Central memory CD8-positive, alpha-beta T cell (primary cell): ENCODE measurements at places on chromosomes 5 and 9.

DNA sequence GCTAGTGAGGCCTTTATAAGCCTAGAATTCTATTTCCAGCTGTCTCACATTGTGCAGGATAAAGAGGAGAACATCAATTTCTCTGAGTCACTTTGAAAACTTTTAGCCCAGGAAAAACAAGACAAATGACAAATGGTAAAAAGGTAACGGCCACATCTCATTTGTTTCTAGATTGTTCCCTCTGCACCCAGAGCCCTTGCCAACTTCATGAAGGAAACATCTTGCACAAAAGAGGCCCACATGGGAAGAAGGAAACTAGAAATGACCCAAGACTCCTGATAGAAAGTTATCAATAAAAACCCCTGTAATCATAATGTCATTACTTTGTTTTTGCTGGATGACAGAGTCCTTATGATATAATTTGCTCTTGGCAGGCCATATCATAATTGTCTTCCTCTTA lies 5.3 kb downstream of the DPYSL3 start:
- peaks cover 24% of the 10 kb centered on the region for H3K27me3 ChIP-seq
- H3K4me3 ChIP-seq: no peak overlapping the region
- DNase-seq: no peak
- no peaks in the 10 kb centered on the region for H3K4me1 ChIP-seq

DNA sequence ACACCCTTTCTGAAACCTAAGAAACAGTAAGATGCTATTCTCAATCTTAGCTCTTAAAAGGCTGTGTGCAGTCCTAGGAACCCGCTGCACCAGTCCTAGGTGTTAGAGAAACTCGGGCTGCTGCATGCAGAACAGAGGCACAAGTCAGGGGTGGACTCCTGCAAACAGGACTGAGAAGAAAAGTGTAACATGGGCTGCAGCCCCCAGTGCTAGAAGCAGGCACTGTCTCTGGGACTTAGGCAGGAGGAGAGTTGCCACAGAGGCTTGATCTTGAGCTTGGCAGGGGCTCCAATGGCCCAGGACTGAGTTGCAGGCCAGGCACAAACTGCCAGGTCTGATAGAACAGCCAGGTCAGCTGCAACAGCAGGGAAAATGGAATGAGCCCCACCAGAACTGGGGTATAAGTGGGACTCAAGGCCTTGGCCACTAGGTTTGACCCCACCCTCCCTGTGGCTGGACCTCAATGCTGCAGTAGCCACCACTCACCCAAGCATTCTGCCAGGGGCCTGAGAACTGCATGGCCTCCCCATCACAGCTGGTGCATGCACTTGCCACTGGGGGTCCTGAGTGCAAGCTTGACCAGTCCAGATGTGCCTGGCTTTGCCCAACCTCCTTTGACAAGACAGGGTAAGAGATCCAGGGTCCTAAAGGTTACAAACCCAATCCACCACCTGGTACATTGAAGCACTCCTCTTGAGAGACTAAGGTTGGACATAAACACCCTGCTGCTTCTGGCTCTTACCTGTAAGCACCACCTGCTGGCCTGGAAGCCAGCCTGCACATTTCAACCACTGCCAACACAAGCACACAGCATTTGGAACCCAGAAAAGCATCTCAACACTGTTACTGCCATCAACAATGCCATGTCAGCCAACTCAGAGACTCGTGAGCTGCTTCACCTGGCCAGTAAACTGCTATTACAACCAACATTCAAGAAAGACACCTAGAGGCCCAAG lies 103.3 kb downstream of the FBXL17 start:
- H3K27me3 ChIP-seq: no peaks in the 10 kb centered on the region
- no peak overlapping the region for H3K27ac ChIP-seq
- peaks cover 34% of the 10 kb centered on the region for H3K4me1 ChIP-seq

DNA sequence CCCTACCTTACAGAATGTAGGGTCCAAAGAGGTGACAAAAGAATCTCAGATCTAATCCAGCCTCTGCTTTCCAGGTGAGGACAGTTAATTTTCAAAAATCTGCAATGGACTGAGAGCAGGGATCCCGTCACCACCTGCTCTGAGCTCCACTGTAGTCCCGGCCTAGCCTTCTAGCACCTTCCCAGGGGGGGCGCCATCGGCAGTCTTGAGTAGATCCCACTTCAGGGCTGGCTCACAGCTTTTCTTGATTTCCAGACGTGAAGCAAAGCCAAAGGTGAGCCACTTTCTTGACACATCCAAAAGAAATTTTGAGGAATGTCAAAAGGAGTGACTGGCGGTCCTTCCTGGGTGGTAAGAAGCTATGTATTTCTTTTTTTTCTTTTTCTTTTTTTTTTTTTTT lies 114.1 kb downstream of the SYK start:
- no peak overlapping the region for H3K27ac ChIP-seq
- no peak for DNase-seq
- H3K4me3 ChIP-seq: no peak overlapping the region
- H3K27me3 ChIP-seq: no peaks in the 10 kb centered on the region

DNA sequence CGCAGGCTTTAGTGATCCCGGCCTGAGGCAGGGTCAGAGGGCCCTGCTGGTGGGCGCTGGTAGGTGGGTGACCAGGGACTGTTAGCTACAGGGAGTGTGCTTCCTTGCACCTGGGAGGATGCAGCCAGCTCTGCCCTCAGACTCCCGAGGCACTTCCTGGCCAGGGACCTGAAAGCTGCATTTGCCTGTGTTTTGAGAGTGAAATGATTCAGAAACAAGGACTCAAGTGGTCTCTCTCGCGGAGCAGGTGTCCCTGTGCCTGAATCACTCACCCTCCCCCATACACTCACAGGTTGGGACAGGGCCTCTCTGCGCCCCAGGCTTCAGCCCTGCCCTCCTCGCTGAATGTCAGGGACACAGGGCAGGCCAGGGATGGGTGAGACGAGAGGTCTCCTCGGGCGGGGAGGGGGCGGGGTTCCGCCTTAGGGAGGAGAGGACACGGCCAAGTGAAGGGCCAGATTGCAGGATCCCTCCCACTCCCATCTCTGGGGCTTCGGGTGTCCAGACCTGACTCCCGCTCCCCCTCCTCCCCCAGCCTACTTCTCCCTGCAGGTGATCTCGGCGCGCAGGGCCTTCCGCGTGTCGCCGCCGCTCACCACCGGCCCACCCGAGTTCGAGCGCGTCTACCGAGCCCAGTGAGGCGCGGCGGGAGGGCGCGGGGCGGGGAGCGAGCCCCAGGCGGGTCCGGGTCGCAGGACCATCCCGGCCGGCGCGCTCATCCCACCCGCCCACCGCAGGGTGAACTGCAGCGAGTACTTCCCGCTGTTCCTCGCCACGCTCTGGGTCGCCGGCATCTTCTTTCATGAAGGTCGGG lies 1.5 kb downstream of the LTC4S start:
- peak overlapping the region; percentile 41 for H3K27ac ChIP-seq
- H3K4me1 ChIP-seq: peaks cover 34% of the 10 kb centered on the region
- H3K4me3 ChIP-seq: peak overlapping the region; percentile 69
- no peak for DNase-seq

- no peaks in the 10 kb centered on the region for H3K4me1 ChIP-seq
- no peak overlapping the region for H3K4me3 ChIP-seq
- DNase-seq: no peak
- H3K36me3 ChIP-seq: no peaks in the 10 kb centered on the region
- no peak overlapping the region for H3K27ac ChIP-seq
- H3K27me3 ChIP-seq: peaks cover 3% of the 10 kb centered on the region
Measured at GRCh38 chr5:76145945-76146344, 62.8 kb downstream of the SV2C start.

DNA sequence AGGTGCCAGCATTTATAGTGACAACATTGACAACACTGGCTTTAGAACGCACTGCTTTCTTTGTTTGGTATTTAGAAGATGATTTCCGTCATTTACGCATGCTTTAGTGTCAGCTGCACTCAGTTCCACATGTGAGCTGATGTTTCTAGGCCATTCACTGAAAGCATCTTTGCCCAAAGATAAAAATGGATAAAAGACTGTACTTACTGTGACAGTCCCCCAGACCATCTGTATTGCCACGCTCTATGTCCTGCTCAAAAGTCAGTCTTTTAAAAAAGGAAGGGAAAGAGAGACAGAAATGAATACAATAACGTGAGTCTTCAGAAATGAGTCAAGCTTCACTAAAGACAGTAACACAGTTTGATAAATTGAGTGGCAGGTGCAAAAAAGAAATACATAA lies 99.3 kb downstream of the SEMA6A start:
- no peaks in the 10 kb centered on the region for H3K36me3 ChIP-seq
- H3K27ac ChIP-seq: no peak overlapping the region
- H3K4me3 ChIP-seq: no peak overlapping the region
- no peaks in the 10 kb centered on the region for H3K4me1 ChIP-seq

DNA sequence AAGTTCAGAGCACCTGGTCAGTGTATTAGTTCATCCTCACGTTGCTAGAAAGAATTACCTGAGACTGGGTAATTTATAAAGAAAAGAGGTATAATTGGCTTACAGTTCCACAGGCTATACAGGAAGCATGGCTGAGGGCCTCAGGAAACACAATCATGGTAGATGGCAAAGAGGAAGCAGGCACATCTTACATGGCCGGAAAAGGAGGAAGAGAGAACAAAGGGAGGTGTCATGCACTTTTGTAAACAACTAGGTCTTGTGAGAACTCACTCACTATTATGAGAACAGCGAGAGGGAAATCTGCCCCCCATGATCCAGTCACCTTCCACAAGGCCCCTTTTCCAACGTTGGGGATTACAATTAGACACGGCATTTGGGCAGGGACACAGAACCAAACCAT lies 28.8 kb upstream of the CAVIN4 start:
- no peaks in the 10 kb centered on the region for H3K27me3 ChIP-seq
- H3K36me3 ChIP-seq: peaks cover 1% of the 10 kb centered on the region
- no peak overlapping the region for H3K27ac ChIP-seq
- DNase-seq: no peak
- no peak overlapping the region for H3K4me3 ChIP-seq

DNA sequence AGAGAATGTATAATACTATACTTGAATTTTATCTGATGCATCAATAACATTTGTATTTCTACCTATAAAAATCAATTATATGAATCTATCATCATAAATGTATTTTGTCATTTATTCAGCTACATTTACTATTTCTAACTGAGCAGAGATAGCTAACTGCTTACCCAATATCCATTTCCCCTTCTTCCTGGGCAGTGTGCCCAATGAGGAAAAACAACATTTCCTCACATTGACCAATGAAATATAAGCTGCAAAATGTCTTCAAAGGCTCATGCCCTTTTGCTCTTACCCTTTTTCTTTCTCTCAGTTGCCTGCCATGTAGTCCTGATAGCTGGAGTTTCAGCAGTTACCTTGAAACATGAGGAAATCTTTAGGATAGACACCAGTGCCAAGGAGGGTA lies 385.8 kb upstream of the PCSK5 start:
- H3K36me3 ChIP-seq: peaks cover 3% of the 10 kb centered on the region
- no peak overlapping the region for H3K27ac ChIP-seq
- no peaks in the 10 kb centered on the region for H3K4me1 ChIP-seq
- no peak overlapping the region for H3K4me3 ChIP-seq
- H3K27me3 ChIP-seq: no peaks in the 10 kb centered on the region

GRCh38 chr5:107415762-107416161 lies 255.0 kb downstream of the EFNA5 start:
- H3K36me3 ChIP-seq: no peaks in the 10 kb centered on the region
- no peak overlapping the region for H3K27ac ChIP-seq
- DNase-seq: no peak
- H3K4me1 ChIP-seq: no peaks in the 10 kb centered on the region

GRCh38 chr9:8890695-8891094 lies 1091.1 kb upstream of the DMAC1 start:
- H3K36me3 ChIP-seq: peaks cover under 1% of the 10 kb centered on the region
- no peak for DNase-seq
- no peaks in the 10 kb centered on the region for H3K27me3 ChIP-seq

- DNase-seq: no peak
- no peak overlapping the region for H3K4me3 ChIP-seq
- H3K36me3 ChIP-seq: peaks cover 19% of the 10 kb centered on the region
- peaks cover 44% of the 10 kb centered on the region for H3K4me1 ChIP-seq
Measured at GRCh38 chr9:34615132-34615531, 3.2 kb upstream of the RPP25L start.
